ENCODE measurements at places on chromosomes 2 and 18.

DNA sequence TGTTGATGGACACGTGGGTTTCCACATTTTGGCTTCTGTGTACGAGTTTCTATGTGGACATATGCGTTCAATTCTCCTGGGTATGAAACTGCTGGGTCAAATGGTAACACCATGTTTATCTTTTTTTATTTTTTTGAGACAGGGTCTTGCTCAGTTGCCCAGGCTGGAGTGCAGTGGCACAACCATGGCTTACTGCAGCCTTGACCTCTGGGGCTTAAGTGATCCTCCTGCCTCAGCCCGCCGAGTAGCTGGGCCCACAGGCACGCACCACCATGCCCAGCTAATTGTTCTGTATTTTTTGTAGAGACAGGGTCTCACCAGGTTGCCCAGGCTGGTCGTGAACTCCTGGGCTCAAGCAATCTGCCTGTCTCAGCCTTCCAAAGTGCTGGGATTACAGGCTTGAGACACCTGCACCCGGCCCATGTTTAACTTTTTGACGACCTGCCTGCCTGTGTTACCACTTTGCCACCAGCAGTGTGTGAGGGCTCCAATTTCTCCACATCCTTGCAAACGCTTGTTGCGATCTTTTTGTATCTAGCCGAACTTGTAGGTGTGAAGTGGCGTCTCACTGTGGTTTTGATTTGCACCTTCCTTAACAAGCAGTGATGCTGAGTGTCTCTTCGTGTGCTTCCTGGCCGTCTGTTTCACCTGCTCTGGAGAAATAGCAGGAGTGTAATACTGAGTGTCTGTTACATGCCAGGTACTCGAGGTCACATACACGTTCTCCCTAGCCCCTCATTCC is 6.9 kb downstream of the HSBP1L1 start:
- H3K4me3 ChIP-seq, result no peak overlapping the region
- H3K27me3 ChIP-seq, result no peaks in the 10 kb centered on the region
- no peak for DNase-seq
- H3K27ac ChIP-seq, result no peak overlapping the region

GRCh38 chr2:121919803-121920202 is 164.4 kb downstream of the TSN start:
- no peaks in the 10 kb centered on the region for H3K4me1 ChIP-seq
- no peak overlapping the region for H3K27ac ChIP-seq
- H3K27me3 ChIP-seq, result no peaks in the 10 kb centered on the region
- no peaks in the 10 kb centered on the region for H3K36me3 ChIP-seq

- no peak overlapping the region for H3K27ac ChIP-seq
- peaks cover 16% of the 10 kb centered on the region for H3K4me1 ChIP-seq
- peak; percentile 51 for DNase-seq
These were observed 42.7 kb downstream of the ACSL3 start for GRCh38 chr2:222903234-222904220.

DNA sequence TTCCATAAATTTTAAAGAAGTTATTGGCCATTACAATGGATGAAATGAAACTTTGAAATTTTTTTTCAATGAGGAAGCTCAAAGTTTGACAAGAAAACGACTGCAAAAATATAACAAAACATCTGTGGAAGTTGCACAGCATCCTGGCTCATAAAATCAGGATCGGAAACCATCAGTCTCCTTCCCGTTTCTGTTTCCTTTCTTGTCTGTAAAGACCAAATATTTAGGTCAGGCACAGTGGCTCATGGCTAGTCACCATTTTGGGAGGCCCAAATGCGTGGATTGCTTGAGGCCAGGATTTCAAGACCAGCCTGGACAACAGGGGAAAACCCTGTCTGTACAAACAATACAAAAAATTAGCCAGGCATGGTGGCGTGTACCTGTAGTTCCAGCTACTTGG is 27.6 kb upstream of the SSB start:
- peaks cover 19% of the 10 kb centered on the region for H3K4me1 ChIP-seq
- DNase-seq, result no peak
- no peak overlapping the region for H3K27ac ChIP-seq
- no peaks in the 10 kb centered on the region for H3K36me3 ChIP-seq
- H3K4me3 ChIP-seq, result no peak overlapping the region
- H3K27me3 ChIP-seq, result peaks cover 8% of the 10 kb centered on the region

- H3K4me3 ChIP-seq, result no peak overlapping the region
- no peak for DNase-seq
- H3K27ac ChIP-seq, result no peak overlapping the region
These were observed 183.8 kb downstream of the SMAD2 start for GRCh38 chr18:47746615-47747014.

DNA sequence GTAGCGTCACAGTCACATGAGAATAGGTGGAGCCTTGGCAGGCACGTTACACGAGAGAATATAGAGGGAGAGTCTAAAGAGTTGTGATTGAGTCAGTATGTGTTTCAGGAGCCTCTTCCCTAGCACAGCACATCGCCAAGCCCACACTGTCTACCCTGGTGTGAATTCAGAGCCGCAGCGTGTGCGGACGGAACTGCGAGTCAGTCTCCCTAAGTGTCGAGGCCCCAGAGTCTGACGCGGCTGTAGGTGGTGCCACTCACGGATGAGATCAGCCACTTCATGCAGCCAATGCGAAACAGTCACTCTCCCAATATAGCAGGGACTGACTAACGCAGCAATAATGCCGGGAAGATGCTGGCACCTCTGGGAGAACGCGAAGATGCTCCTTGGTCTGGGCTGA is 587.3 kb upstream of the ID2 start:
- no peak overlapping the region for H3K4me3 ChIP-seq
- H3K4me1 ChIP-seq, result no peaks in the 10 kb centered on the region
- no peak for DNase-seq
- H3K36me3 ChIP-seq, result no peaks in the 10 kb centered on the region

- H3K4me3 ChIP-seq, result no peak overlapping the region
- no peaks in the 10 kb centered on the region for H3K4me1 ChIP-seq
- no peaks in the 10 kb centered on the region for H3K36me3 ChIP-seq
- no peaks in the 10 kb centered on the region for H3K27me3 ChIP-seq
- no peak for DNase-seq
These were observed 260.2 kb upstream of the ST6GAL2 start for GRCh38 chr2:107146181-107146580.

DNA sequence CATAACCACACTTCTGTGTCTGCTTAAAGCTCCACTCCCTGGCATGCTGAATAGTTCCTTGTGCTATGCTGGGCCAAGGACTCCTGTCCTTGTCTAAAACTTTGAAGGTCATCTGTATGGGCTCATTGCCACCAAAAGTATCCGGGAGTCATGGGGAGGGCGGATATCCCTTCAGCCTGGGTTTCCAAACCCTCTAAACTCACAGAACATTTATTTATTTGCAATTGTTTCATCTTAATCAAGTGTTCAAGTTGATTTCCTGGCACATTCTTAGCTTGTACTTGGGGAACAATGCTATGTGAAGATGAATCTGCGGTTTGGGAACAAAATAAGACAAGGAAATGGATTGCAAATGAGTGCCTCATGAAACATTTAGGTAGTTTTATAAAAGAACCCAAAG is 1.8 kb downstream of the NOSTRIN start:
- peaks cover 24% of the 10 kb centered on the region for H3K4me1 ChIP-seq
- no peak overlapping the region for H3K4me3 ChIP-seq
- H3K36me3 ChIP-seq, result no peaks in the 10 kb centered on the region
- H3K27me3 ChIP-seq, result no peaks in the 10 kb centered on the region

DNA sequence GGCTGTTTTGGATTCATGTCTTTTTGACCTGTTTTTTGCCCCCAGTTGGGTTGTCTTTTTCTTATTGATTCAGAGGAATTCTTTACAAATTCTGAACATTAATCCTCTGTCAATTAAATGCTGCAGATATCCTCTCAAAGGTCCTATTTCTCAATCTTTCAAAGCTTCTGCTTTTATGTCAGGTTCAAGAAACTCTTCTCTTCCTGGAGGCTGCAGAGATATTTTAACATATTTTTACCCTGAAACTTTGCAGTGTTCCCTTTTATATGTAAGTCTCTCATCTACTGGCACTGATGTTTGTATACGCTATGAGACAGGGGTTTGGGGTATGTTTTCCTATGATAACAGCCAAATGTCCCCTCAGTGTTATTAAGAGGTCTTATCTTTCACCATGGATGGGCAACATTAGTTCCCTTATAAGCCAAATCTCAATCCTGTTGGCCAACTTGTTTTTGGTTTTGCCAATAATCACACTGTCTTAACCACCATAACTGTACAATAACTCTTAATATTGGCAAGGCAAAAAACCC is 159.3 kb downstream of the HDAC4 start:
- H3K27me3 ChIP-seq, result no peaks in the 10 kb centered on the region
- peaks cover 47% of the 10 kb centered on the region for H3K4me1 ChIP-seq
- no peak overlapping the region for H3K27ac ChIP-seq
- no peak for DNase-seq
- H3K36me3 ChIP-seq, result peaks cover 7% of the 10 kb centered on the region

GRCh38 chr2:95350368-95350767 is 52.1 kb upstream of the FAHD2A start:
- no peak overlapping the region for H3K27ac ChIP-seq
- DNase-seq, result no peak
- H3K36me3 ChIP-seq, result no peaks in the 10 kb centered on the region
- H3K4me1 ChIP-seq, result peaks cover 3% of the 10 kb centered on the region
- peaks cover 19% of the 10 kb centered on the region for H3K27me3 ChIP-seq

GRCh38 chr18:59564561-59564960 is 132.7 kb downstream of the CCBE1 start:
- H3K4me3 ChIP-seq, result no peak overlapping the region
- H3K4me1 ChIP-seq, result no peaks in the 10 kb centered on the region
- peaks cover 6% of the 10 kb centered on the region for H3K27me3 ChIP-seq

DNA sequence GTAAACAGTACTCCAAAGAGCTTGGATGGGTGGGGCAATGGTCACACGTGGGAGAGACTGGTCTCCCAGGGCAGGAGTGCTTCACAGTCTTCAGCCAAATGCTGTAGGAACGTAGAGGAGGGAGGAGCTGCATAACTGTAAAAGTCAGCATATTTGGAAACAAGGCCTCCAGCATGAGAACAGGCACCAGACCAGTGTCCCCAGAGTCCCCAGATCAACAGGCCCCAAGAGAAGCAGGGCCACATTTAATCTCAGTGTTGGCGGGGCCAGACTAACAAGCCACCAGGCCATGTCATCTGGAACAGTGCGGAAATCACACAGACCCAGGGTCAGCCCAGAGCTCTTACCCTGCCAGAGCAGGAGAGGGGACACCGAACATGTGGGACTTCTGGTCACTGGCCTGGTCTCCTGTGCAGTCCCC is 63.2 kb downstream of the ADCY3 start:
- H3K36me3 ChIP-seq, result peaks cover under 1% of the 10 kb centered on the region
- H3K27me3 ChIP-seq, result no peaks in the 10 kb centered on the region
- peaks cover 2% of the 10 kb centered on the region for H3K4me1 ChIP-seq
- H3K27ac ChIP-seq, result no peak overlapping the region
- DNase-seq, result no peak
- no peak overlapping the region for H3K4me3 ChIP-seq

- peaks cover 84% of the 10 kb centered on the region for H3K36me3 ChIP-seq
- no peak overlapping the region for H3K4me3 ChIP-seq
- H3K27me3 ChIP-seq, result no peaks in the 10 kb centered on the region
- peaks cover 69% of the 10 kb centered on the region for H3K4me1 ChIP-seq
- no peak for DNase-seq
- no peak overlapping the region for H3K27ac ChIP-seq
These were observed 8.9 kb downstream of the ZAP70 start for GRCh38 chr2:97722227-97722626.

DNA sequence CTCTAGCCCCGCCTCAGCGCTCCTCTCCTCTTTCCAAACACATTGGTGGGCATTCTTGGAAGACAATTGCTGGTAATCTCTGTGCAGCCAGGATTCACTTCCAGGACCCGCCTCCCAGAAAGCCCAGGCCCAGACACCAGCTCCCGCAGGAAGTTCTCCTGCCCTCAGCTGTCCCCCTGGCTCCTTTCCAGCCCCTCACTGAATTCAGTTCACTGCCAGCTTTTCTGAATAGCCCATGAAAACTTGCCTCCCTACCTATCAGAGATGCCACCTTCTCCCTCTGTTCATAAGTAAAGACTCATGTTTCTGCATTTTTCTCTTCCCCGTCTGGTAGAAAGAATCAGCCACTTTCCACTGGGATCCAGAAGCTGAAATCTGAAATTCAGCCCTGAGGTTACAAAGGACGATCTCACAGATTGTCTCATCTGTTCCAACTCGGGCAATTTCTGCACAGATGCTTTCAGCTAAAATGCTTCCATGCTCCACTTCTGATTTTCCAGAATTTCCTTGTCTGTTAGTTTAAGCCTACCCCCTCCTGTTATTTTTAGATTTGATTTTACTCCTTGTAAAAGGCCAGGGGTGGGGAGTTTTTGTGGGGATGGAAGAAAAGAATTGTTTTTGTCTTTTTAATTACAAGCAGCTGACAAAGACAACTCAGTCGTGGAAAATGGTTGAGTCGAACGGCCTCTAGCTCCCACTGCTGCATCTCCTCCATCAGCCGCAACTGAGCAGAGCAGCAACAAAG is 98.1 kb downstream of the SP3 start:
- H3K27me3 ChIP-seq, result peaks cover 20% of the 10 kb centered on the region
- no peak for DNase-seq
- no peak overlapping the region for H3K4me3 ChIP-seq
- no peaks in the 10 kb centered on the region for H3K36me3 ChIP-seq

GRCh38 chr2:158412206-158412605 is 44.3 kb downstream of the CCDC148 start:
- H3K4me1 ChIP-seq, result no peaks in the 10 kb centered on the region
- DNase-seq, result no peak
- H3K4me3 ChIP-seq, result no peak overlapping the region
- no peaks in the 10 kb centered on the region for H3K36me3 ChIP-seq
- H3K27ac ChIP-seq, result no peak overlapping the region
- peaks cover 5% of the 10 kb centered on the region for H3K27me3 ChIP-seq

- no peak overlapping the region for H3K27ac ChIP-seq
- no peaks in the 10 kb centered on the region for H3K27me3 ChIP-seq
- DNase-seq, result no peak
- H3K4me3 ChIP-seq, result no peak overlapping the region
- H3K4me1 ChIP-seq, result no peaks in the 10 kb centered on the region
These were observed 398.0 kb downstream of the CDH2 start for GRCh38 chr18:27778925-27779324.

- H3K4me1 ChIP-seq, result no peaks in the 10 kb centered on the region
- no peak overlapping the region for H3K27ac ChIP-seq
- no peak for DNase-seq
- H3K36me3 ChIP-seq, result no peaks in the 10 kb centered on the region
These were observed 319.9 kb upstream of the SALL3 start for GRCh38 chr18:78659748-78660147.

DNA sequence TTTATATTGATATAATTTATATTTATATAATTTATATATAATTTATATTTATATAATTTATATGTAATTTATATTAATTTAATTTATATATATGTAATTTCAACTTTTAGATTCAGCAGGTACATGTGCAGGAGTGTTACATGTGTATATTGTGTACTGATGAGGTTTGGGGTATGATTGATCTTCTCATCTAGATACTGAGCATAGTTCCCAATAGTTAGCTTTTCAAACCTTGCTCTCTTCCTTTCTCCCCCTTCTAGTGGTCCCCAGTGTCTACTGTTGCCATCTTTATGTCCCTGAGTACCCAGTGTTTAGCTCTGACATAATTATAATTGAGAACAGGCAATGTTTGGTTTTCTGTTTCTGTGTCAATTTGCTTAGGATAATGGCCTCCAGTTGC is 1335.3 kb upstream of the CDH2 start:
- H3K4me1 ChIP-seq, result no peaks in the 10 kb centered on the region
- H3K27ac ChIP-seq, result no peak overlapping the region
- H3K36me3 ChIP-seq, result no peaks in the 10 kb centered on the region
- no peaks in the 10 kb centered on the region for H3K27me3 ChIP-seq
- no peak for DNase-seq
- H3K4me3 ChIP-seq, result no peak overlapping the region

GRCh38 chr2:102251849-102252203 is 59.5 kb upstream of the IL1RL1 start:
- H3K4me1 ChIP-seq, result peaks cover 48% of the 10 kb centered on the region
- no peak for DNase-seq
- peak overlapping the region; percentile 60 for H3K4me3 ChIP-seq
- peaks cover 12% of the 10 kb centered on the region for H3K36me3 ChIP-seq
- no peak overlapping the region for H3K27ac ChIP-seq

Measured in activated CD4-positive, alpha-beta T cell treated with anti-CD3 and anti-CD28 coated beads, Interleukin-2, amount 10 ng/mL, durations not matched to agents 7 days and 5 days (primary cell).